D721Med (cell line): ENCODE measurements at places on chromosomes 11 and 22.

DNA sequence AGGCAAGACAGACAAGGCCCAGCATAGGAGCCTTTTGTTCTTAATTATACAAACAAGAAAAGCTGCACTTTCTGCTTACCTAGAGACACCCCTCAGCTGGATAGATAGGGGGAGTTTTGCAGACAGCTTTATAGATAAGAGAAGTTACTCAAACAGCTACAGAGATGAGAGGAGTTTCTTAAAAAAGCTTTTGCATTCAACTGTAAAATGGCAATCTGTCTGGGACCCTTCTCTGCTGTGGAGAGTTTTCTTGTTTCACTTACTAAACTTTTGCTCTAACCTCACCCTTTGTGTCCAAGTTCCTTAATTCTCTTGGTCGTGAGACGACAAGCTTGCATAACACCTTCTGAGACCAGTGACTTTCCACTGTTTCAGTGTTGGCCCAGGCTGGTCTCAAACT lies 103.8 kb upstream of the CHORDC1 start:
- no peak for DNase-seq

- DNase-seq, result no peak
Measured at GRCh38 chr22:40671369-40671768, 7.9 kb upstream of the MCHR1 start.

DNA sequence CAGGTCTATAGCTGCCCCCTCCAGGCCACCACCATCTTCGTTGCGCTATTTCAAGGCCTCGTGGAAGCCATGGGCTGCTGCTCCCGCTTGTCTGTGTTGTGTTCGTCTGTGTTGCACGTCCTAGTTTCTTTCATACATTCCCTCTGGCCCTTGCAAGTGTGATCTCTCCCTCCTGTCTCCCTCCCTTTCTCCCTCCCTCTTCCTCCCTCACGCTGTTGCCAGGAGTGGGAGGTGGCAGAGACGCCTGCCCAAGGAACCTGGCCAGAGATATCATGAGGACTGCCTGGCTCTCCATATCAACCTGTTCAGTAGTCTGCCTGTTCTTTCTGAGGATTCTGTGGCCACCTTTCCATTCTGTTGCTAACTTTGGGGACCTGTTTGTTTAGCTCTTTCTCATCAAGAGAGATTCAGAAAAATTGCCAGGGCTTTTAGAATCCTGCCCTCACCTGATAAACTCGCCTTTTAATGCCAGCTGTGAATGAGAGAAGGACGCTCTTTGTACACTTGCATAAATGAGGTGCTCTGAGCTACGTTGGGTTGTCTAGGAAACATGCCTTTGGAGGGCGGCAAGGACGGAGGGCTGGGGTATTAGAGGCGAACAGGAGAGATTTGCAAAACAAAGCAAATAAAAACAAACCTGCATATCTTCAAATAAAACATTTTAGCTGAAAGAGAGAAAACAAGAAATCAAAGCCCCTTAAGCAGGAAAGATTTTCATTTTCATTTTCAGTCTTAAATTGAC lies 185.2 kb downstream of the TBC1D22A start:
- no peak for DNase-seq

- DNase-seq, result no peak
Measured at GRCh38 chr11:32829157-32829679, 509 bp upstream of the PRRG4 start.

- no peak for DNase-seq
Measured at GRCh38 chr22:35230839-35231584, 26.3 kb upstream of the HMGXB4 start.

GRCh38 chr11:117851106-117851505 lies 25.4 kb downstream of the FXYD6 start:
- no peak for DNase-seq

DNA sequence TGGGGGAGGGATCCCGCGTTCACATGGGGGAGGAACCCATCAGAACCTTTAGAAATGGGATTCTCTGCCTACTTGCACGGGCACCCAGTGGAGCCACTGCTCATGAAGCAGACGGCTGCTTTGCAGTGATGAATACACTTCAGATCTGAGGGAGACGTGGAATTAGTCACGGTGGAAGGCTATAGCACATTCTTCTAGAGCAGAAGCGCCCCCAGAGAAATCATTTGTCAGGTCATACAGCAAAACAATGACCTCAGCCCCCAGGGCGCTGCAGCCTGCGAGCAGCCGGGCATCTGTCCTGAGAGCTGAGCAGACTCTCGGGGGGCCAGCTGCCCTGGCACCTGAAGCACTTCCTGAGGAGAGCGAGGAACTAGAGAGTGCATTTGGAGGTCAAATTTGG lies 12.7 kb downstream of the TP53AIP1 start:
- DNase-seq, result no peak

- DNase-seq, result no peak
Measured at GRCh38 chr11:67254798-67255197, 11.5 kb upstream of the GRK2 start.
